CD4-positive, alpha-beta T cell treated with Interleukin-21 for 1 hour (primary cell): ENCODE measurements at places on chromosomes 2 and 18.
A peak's percentile ranks its signal among the peaks of the same experiment; 100 is the strongest.

DNA sequence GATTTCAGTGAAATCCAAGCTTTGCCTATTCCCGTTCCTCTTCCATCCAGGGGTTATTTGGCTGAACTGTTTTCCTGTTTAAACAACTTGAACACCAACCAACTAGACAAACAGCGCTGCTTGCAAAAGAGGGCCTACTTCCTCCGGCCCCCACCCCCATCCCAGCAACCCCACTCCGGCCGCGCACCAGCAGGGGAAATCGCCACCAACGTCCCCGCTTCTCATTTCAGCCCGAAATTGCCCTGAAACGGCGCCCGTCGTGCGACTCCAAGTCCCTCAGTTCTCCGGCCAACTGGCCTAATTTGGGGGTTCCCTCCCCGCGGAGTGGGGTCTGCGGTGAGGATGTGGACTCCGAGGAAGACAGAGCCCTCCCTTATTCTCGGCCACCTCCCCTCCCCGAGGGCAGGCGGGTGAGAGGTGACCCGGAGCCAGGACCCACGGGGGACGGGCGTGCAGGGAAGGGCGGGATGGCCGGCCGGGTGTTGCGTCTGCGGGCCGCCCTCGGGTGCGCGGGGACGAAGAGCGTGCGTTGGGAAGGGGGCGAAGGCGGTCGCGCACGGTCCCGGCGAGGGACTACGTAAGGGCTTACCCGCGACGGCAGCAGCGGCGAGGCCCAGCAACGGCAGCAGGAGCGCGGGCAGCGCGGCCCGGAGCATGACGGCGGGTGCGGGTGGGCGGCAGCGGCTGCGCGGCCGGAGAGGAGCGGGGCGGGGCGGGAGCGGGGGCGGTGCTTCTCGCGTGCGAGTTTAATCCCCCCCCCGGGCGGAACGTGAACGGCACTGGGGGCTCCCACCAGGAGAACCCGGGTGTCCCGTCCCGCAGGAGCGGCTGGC, at the start of gene CD302:
Gene CD302, minus strand, starts transcription at position 666 of the 833 bp plus-strand sequence. Its CDS starts 10 bp downstream, at position 656.
- no peak for DNase-seq

DNA sequence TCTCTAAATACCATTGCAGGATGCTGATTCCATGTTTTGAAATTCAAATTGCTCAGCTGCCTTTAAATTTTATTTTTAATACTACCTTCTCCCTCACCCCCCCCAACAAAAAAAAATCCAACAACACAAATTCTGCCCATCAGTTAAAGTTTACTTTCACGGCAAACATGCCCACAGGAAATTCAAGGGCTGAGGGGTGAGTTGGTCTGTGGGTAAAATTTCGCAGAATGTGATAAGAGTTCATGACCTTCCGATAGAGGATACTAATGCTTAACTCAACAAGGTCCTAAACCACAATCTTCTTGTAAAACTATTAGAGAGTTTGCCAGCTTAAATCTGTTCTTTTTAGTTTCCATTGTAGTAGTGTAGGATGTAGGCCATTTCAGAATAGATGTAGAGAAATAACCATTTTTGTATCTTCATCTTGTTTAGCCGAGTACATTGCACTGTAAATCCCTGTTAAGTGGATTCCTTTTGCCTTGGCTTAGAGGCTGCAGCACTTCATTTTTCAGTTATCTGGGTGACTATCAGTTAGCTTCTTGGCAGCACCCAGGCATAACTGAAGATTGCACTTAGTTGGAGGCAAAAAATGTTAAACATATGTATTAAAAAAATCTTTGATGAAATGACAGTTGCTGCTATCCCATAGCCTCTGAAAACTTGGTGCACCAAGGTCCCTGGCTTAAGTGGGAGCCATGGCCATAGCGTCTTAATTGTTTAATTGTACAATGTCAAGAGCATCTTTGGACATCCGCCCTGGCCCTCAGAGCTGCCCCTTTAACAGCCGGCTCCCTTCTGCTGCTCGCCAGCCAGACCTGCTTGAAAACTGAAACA, 232.3 kb downstream of the HAUS1 start:
- DNase-seq: no peak

DNA sequence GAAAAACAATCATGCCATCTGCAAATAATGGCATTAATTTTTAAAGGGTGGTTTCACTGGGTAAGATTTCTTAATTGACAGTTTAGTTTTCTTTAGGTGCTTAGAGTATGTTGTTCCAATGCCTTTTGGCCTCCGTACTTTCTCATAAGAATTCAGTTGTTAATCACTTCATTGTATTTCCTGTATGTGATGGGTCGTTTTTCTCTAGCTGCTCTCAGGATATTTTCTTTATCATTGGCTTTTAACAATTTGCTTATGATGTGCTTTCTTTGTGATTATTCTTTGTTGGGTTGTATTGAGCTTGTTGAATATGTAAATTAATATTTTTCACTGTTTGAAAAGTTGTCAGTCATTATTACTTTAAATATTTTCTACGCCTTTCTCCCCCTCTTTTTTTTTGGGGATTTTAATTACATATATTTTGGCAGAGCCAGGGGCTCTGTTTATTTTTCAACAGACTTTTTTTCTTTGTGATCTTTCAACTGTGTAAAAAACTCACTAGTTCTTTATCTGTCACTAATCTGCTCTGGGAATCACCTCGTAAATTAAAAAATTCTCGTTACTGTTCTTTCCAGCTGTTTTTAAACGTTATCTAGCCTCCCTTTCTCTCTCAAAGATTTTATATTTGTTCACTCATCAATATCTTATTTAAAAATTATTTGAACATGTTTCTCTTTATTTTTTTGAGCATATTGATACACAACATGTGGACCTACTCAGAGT, 56.2 kb upstream of the IL1R1 start:
- no peak for DNase-seq

- no peak for DNase-seq
Measured at GRCh38 chr18:12403601-12404506, 3.9 kb upstream of the PRELID3A start.

DNA sequence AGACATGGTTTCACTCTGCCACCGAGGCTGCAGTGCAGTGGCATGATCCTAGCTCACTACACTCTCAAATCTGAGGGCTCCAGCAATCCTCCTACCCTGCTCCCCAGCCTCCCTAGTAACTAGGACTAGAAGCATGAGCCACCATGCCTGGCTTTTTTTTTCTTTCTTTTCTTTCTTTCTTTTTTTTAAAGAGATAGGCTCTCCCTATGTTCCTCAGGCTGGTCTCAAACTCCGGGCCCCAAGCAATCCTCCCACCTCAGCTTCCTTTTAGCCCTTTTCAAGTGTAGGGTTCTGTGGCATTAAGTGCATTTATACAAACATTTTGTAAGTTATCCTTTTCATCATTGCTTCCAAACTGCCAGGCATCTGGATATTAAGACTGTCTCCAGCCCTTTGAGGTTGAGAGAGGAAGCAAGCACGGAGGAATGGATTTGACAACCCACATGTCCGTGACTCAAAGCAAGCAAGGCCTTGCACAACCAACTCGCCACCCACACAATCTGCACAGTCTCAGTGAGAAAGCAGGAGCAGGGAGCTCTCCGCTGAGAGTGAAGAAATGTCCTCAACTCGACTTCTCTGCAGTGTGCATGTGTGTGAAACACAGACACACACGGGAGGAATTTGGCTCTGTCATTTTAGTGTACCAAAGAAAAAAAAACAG, 65.6 kb downstream of the ATP8B1 start:
- DNase-seq: no peak

GRCh38 chr2:135997380-135997779, 12.0 kb upstream of the DARS1 start:
- no peak for DNase-seq

DNA sequence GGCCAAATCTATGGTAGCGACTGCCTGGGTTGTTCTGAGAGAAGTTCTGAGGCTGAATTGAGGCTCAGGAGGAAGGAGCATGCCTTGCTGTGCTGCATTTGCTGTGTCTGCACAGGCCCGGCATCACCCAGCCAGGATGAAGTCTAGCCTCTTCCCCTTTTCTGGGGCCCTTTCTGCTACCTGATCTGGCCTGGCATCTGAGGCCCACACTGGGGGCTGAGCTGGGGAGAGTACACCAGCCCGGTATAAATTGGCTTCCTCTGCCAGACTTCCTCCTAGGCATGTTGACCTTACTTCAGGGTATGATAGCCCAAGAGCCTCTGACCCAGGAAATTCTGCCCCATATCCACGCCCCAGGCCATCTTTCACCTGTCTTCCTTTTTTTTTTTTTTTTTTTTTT, 30.0 kb downstream of the MRPL35 start:
- DNase-seq: no peak

DNA sequence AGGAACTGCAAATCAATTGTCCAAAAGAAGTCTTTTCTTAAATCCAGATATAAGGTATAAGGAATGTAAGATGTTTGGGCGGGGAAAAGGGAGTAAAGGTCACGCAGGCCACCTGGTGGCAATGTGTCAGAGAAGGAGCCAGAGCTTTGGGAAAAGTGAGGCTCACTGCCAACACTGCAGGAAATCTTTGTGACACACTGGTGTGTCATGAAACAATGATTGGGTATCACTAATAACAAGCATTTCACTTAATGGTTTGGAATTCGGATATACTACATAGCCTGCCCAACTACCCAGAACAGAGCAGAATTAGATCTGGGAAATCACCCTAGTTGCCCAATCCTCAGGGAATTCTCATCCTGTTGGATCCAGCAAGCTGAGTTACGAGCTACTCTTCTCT, 61.0 kb downstream of the RBMS1 start:
- DNase-seq: no peak

GRCh38 chr2:66185497-66186054, 249.3 kb upstream of the MEIS1 start:
- DNase-seq: no peak

GRCh38 chr2:226911932-226912331, 76.1 kb downstream of the RHBDD1 start:
- no peak for DNase-seq

- peak; percentile 61 for DNase-seq
Measured at GRCh38 chr2:216519154-216519762, 20.6 kb downstream of the RPL37A start.

DNA sequence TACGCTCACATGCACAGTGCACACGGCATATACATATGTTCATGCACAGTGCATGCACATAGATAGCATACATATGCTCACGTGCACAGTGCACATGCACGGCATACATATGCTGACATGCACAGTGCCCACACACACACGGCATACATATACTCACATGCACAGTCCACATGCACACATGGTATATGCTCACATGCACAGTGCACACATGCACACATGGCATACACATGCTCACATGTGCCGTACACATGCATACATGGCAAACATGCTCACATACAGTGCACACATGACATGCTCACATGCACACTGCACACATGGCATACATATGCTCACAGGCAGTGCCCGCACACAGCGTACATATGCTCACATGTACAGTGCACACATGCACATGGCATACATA, 97.7 kb upstream of the CTDP1 start:
- DNase-seq: no peak

GRCh38 chr2:39431592-39432316, 5.3 kb downstream of the MAP4K3 start:
- DNase-seq: no peak

GRCh38 chr2:134124047-134124753, 129.7 kb upstream of the MGAT5 start:
- no peak for DNase-seq

GRCh38 chr2:11532416-11533055, 1.3 kb upstream of the GREB1 start:
- DNase-seq: no peak

- no peak for DNase-seq
Measured at GRCh38 chr2:238655974-238656722, 191.7 kb upstream of the TWIST2 start.

GRCh38 chr2:56287974-56288373, 104.2 kb downstream of the CCDC85A start:
- no peak for DNase-seq

GRCh38 chr2:32277363-32277673, 386 bp upstream of the YIPF4 start:
- DNase-seq: no peak

GRCh38 chr18:61637905-61638595, 254.8 kb downstream of the RNF152 start:
- no peak for DNase-seq

GRCh38 chr2:19736191-19736831, 165.5 kb downstream of the TTC32 start:
- DNase-seq: no peak

GRCh38 chr18:43571078-43571689, 293.9 kb upstream of the SYT4 start:
- peak; percentile 13 for DNase-seq

DNA sequence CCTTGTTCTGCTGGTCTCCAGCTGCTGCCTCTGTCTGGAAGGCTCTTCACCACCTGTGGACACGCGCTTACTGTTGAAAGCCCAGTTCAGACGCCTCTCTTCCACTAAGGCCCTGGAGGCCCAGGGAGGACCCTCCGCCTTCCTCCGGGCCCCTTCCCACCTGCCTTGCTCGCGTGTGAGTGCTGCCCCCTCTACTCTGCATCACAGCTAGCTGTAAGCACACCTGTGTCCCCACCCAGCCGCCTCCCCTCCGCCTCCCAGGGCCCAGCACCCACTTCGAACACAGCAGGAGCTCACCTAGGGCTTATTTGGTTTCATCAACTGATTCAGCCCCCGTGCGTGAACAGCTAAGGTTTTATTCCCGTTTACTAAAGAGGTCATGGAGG, 49.7 kb downstream of the KCNF1 start:
- no peak for DNase-seq

- peak; percentile 35 for DNase-seq
Measured at GRCh38 chr2:27016801-27017325, 15.9 kb upstream of the TMEM214 start.

DNA sequence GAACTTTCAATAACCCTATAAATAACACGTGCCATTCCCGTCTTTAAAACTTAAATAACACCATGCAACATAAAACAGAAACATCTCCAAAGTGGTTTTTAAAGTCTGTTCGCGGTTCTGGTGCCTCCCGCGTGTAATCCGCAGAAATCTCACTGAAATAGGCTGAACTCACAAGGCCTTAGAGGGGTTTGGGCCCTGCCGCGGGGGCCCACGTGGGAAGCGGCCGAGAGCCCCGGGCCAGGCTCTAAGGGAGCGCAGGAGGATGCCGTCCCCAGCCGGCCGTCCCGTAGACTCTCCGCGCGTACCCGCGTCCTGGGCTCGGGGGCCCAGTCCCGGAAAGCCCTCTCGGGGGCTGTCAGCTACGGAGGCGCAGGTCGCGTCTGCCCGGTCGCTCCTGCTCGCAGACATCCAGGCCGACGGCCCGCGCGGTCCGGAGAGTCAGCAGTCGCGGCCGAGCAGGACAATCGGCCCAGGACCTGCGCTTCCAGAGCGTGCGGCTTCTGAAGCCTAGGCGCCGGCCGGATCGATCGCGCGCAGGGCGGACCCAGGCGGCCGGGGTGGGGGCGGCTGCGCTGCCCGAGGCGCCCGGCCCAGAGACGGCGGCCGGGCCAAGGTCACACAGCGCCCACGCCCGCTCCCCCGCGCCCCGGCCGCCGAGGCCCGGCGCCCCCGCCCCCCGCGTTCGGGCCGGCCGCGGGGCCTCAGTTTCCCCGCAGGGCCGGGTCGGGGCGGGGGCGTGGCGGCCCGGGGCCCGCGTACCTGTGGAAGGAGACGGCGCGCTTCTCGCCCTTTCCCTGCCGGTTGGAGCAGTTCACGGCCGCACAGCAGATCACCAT, 558 bp downstream of the THAP4 start:
- peak; percentile 17 for DNase-seq
